ENCODE measurements at places on chromosomes 6 and 20.

- DNase-seq: no peak
These were observed 628.0 kb upstream of the NRSN1 start for GRCh38 chr6:23498013-23498412.

DNA sequence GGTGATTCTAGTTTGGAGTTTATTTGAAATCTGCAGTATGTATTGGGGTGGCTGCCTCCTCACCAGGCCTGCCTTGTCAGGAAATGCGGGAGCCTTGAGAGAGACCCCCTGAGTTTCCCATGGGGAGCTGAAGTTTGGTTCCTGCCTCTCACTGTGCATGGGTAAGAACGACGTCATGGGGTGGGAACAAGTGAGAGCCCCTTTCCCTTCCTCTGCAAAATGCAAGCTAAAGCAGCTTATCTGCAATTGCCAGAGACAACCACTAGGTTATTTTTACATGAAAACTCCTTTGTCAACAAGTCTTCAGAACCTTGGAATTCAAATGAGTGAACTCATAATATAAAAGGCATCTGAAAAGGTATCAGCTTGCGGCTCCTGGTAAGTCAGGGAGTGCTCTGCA lies 58.4 kb downstream of the TMEM170B start:
- no peak for DNase-seq

DNA sequence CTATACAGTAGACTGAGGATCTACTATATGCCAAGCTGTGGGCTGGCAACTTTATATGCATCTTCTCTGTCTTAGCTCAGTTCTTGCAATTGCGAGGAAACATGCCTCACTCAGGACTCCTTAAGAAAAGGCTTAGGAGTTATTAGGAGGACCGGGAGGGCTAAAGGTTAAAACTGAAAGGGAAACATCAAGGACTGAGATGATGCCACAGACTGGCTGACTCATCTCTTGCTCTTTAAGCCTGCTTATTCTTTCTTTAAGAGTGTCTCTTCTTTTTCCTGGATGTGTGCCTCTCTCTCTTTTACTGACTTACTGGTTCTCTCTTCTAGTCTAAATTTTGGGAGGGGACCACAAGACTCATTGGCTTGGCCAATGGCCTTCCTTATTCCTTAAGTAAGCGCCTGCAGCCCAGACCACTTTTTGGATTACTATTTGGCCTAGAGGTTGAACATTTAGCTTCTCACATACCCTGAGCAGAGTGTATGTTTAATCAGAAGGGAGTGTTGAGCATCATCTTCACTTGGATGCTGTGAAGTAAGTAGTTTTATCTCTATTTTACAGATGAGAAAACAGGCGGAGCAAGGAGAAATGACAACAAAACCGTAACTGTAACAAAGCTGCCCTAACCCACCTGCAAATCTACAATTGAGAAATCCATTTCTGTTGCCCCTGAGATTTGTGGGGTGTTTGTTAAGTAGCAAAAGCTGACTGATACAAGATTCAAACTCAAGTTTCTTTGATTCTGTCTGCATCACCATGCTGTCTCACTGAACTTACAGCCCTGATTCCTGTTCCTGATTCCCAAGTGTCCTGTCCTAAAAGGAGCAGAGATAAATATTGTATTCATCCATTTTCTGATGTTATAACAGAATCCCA lies 7.2 kb upstream of the SDC4 start:
- DNase-seq: no peak

- no peak for DNase-seq
These were observed 336.6 kb downstream of the TAF4 start for GRCh38 chr20:61728786-61729770.

- DNase-seq: no peak
These were observed 13.7 kb upstream of the STXBP5 start for GRCh38 chr6:147190556-147190955.
